ENCODE measurements at places on chromosomes 1 and 21. TPM values are rescaled to one million over a fixed set of nuclear protein-coding genes. Genes with fewer than 3 reads are reported as not detected.

- no peak for DNase-seq
Measured at GRCh38 chr1:57858740-57859139, 434.9 kb upstream of the DAB1 start.

DNA sequence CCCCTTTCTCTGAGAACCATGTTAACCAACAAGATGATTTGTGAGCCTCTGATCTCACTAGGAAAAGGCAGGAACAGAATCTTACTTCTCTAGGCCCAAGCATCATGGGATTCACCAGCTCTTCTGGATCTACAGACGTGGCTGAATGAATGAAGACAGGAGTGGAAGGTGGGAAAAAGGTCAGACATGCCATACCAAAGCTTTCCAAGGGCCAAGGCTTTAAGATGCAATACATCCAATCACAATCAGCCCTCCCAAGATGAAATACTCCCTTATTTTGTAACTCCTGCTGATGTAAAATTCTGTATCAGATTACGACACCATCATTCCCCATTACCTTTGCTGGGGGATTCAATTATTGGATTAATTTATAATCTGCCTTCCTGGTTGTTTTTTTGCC lies 80.9 kb downstream of the SSBP3 start:
- no peak for DNase-seq

DNA sequence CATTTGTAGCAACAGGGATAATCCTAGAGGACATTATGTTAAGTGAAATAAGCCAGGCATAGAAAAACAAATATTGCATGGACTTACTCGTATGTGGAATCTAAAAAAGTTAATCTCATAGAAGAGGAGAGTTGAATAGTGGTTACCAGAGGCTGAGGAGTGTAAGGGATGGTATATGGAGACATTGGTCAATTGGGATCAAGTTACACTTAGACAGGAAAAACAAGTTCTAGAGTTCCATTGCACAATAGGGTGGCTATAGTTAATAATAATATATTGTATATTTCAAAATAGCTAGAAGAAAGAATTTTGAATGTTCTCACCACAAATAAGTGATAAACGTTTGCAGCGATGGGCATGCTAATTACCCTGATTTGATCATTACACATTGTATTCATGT lies 354.6 kb downstream of the SEC16B start:
- no peak for DNase-seq

GRCh38 chr1:206471415-206471801 lies 1.1 kb downstream of the IKBKE start:
- DNase-seq: no peak

DNA sequence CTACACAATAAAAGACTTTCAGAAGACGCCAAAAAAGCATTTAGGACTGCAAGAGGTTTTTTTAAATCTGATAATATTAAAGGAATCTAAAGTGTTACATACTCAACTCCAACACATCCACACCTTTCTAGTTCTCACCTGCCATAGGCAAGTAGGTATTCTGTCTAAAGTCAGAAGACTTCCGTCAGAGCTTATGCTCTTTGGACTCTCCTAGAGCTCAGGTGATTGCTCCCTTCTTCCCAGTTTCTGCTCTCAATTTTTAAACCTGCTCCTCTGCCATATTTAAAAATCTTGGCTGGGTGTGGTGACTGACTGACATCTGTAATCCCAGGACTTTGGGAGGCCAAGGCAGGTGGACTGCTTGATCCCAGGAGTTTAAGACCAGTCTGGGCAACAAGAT lies 16.6 kb downstream of the EVI5 start:
- DNase-seq: no peak

GRCh38 chr1:41041614-41042270 lies 20.2 kb upstream of the SLFNL1 start:
- no peak for DNase-seq

GRCh38 chr1:37473431-37474045 lies 842 bp upstream of the ZC3H12A start:
- DNase-seq: no peak

The AMY2A gene
- not detected for polyA plus RNA-seq

The TENT5C gene
- 2.4 TPM for polyA plus RNA-seq

The PSMA5 gene
- 123 TPM for polyA plus RNA-seq
